NCI-H82 (cell line): ENCODE measurements at places on chromosomes 2 and 18.

- DNase-seq = no peak
Measured at GRCh38 chr2:151200277-151200676, 61.4 kb downstream of the RBM43 start.

DNA sequence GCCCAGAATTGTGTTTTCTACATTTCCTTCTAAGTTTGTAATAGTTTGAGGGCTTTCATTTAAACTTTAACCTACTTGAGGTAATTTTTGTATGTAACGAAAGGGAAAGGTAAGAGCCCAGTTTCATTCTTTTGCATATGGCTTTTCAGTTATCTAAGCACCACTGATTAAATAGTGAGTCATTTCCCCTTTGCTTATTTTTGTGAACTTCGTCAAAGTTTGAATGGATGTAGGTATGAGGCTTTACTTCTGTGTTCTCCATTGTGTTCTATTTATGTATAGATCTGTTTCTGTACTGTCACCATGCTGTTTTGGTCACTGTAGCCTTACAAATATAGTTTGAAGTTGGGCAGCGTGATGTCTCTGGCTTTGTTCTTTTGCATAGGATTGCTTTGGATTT lies 944.8 kb upstream of the CNTNAP5 start:
- no peak for DNase-seq

GRCh38 chr2:109457794-109458193 lies 156.0 kb downstream of the SEPTIN10 start:
- DNase-seq = peak; percentile 63

GRCh38 chr2:241818229-241818942 lies 9.4 kb downstream of the NEU4 start:
- no peak for DNase-seq

- peak; percentile 26 for DNase-seq
Measured at GRCh38 chr2:163132850-163133249, 294.3 kb upstream of the KCNH7 start.

DNA sequence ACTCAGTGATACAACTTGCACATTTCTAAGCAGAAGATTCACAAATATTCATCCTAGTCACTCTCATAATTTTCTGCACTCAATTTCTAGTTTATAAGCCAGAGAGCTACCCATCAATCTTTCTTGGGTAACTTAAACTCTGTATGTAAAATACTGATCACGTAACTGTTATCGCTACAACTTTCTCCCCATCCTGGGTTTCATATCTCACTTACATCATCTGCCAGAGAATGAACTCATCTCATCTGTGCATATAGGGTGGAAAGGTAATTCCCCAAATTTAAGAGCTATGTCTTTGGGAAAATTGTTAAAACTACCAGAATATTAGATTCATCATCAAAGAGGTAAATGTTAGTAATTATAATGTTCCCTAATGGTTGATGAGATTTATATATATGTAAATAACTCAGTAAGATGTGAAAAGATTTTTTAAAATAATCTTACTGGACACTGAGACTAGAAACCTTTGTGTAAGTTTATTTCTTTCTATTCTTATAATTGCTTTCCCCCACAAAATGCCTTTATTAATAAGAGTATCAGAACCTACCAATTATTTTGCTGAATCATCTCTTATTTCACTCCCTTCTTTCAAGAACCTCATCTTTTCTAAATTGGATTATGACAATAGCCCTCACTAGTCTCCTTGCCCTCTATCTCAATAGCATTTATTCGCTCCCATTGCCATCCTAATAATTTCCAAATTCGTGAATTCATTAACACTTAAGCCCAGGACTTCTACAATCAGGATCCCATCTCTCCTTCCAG lies 729.0 kb downstream of the EPHA4 start:
- DNase-seq = no peak

- peak; percentile 77 for DNase-seq
Measured at GRCh38 chr2:67840460-67841068, 222.2 kb downstream of the C1D start.

DNA sequence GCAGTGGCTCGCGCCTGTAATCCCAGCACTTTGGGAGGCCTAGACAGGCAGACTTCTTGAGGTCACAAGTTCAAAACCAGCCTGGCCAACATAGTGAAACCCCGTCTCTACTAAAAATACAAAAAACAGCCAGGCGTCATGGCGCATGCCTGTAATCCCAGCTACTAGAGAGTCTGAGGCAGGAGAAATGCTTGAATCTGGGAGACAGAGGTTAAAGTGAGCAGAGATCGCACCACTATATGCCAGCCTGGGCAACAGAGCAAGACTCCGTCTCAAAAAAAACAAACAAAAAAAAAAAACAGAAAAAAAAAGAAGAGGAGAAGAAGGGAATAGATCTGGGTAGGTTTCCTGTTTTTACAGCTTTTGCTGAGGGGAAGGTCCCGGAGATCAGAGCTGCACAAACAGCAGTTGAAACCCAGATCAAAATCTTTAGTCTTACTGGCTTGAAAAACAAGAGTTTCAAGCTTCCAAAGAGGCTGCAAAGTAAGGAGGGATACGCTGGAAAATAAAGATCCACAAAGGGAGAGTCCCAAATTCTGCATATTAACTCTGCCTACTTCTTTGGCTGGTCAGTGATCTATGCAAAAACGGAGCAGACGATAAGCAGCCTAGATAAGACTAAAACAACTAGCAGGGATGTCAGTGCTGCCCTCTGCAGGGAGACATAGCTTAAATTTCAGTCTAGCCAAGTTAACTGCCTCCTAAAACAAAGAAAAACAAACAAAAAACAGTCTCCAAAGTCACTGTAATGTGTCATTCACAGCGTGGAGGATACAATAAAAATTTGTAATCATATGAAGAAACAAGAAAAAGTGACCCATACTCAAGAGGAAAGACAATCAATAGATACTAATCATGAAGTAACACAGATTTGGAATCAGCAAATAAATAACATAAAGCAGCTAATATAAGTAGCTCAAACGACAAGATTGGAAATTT lies 74.1 kb downstream of the TLK1 start:
- peak; percentile 76 for DNase-seq

DNA sequence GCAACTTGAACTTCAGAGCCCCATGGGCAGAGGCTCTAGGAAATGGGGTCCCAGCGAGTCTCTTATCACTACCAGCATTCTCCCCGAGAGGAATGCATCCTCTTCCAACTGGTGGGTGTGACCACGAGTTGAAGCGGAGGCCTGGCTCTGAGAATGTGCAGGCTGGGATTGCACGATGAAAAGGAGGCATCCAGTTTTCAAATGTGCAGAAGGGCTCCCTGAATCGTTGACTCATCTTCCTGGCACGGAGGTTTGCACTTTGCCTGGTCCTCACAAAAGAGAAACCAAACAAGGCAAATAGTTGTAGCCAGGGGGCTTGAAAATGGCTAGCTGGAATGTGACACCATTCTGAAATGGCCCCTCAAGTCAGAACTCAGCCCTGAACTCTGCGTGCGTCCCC lies 216.7 kb downstream of the GLI2 start:
- DNase-seq = no peak

- no peak for DNase-seq
Measured at GRCh38 chr18:35616664-35617423, 35.3 kb downstream of the GALNT1 start.

GRCh38 chr2:104846786-104847585 lies 6.9 kb upstream of the POU3F3 start:
- no peak for DNase-seq

- no peak for DNase-seq
Measured at GRCh38 chr2:111192776-111193368, 72.2 kb downstream of the BCL2L11 start.

GRCh38 chr2:239730897-239731296 lies 294.2 kb downstream of the NDUFA10 start:
- no peak for DNase-seq

GRCh38 chr2:56508662-56509061 lies 324.9 kb downstream of the CCDC85A start:
- no peak for DNase-seq

GRCh38 chr2:230781130-230781797 lies 68.6 kb downstream of the CAB39 start:
- no peak for DNase-seq

DNA sequence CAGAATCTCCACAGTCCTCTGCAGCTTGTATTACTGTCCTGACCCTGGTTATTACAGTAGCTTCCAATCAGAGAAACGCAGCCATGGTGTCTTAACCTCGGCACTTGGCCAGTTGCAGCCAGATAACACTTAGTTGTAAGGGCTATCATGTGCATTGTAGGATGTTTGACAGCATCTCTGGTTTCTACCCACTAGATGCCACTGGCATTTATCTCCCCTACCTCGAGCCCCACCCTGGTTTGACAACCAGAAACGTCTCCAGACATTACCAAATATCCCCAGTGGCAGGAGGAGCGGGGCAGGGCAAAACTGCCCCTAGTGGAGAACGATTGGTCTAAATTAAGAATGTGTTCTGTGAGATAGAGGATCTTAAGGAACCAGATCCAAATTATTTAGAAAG lies 13.1 kb downstream of the DSG2 start:
- DNase-seq = peak; percentile 28

DNA sequence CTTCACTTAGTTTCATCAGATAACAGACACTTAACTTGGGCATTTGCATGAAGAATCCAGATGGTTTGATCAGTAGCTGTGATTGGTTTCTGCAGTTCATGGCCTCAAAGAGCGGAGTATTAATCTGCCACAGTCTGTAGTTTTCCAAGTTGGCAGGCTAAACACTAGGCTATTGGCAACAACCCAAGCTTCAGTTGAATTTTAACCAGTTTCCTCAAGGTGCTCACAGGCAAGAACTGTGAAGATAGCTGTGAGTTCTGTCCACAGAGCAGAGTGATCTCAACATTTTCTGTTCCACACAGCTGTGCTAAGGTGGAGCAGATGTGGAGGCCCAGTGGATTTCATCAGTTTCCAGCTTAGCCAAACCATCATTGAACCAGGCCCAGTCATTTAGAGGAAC lies 469.5 kb upstream of the LINC00305 start:
- no peak for DNase-seq

DNA sequence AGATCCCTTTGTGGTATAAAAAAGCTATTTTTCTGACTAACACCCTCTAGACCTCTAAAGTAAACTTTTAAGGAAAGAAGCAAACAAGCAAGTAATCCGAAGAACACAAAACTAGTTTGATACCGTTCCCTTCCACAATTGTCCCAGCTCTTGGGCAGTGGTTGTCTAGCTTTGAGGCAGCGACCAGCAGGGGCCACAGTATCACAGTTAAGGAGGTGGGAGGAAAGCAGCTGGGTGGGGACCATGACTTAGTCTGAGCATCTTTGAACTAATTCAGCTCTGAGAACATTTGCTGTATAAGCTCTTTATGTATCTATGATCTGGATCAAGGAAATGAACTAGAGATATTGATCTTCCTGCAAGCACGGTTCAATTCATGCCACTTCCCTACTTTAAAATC lies 51.0 kb downstream of the SF3B1 start:
- DNase-seq = peak; percentile 51
